Cardiac fibroblast (primary cell): ENCODE measurements at places on chromosomes 2 and 18.

DNA sequence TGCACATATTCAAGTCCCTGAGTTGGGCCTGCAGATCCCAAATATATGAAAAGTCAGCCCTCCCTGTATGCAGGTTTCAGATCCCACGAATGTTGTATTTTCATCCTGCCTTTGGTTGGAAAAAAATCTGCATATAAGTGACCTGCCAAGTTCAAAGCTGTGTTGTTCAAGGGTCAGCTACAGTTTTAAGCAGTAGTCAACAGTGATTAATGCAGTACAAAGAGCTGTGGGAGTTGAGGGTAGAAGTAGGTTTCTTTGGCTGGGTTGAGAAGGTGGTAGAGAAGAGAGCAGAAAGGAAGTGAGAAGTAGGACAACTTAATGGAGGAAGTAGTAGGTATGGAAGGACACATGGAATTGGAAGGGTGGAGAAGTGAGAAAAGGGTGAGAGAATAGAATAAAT is 127.9 kb downstream of the ANKRD44 start:
- DNase-seq, result no peak

- peak; percentile 75 for DNase-seq
These were observed 372.8 kb downstream of the MTX2 start for GRCh38 chr2:176642074-176642473.

- peak; percentile 85 for DNase-seq
These were observed 239.4 kb upstream of the TANK start for GRCh38 chr2:160920791-160921303.

GRCh38 chr2:203873921-203874631 is 6.5 kb downstream of the CTLA4 start:
- DNase-seq, result no peak

DNA sequence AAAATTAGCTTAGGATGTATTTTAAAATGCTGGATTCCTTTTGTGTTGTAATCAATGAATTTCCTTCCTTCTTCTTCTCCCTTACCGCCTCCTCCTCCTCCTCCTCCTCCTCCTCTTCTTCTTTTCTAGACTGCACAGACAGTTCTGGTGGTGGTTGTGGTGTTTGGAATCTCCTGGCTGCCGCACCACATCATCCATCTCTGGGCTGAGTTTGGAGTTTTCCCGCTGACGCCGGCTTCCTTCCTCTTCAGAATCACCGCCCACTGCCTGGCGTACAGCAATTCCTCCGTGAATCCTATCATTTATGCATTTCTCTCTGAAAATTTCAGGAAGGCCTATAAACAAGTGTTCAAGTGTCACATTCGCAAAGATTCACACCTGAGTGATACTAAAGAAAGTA is 18.8 kb downstream of the GALR1 start:
- no peak for DNase-seq

DNA sequence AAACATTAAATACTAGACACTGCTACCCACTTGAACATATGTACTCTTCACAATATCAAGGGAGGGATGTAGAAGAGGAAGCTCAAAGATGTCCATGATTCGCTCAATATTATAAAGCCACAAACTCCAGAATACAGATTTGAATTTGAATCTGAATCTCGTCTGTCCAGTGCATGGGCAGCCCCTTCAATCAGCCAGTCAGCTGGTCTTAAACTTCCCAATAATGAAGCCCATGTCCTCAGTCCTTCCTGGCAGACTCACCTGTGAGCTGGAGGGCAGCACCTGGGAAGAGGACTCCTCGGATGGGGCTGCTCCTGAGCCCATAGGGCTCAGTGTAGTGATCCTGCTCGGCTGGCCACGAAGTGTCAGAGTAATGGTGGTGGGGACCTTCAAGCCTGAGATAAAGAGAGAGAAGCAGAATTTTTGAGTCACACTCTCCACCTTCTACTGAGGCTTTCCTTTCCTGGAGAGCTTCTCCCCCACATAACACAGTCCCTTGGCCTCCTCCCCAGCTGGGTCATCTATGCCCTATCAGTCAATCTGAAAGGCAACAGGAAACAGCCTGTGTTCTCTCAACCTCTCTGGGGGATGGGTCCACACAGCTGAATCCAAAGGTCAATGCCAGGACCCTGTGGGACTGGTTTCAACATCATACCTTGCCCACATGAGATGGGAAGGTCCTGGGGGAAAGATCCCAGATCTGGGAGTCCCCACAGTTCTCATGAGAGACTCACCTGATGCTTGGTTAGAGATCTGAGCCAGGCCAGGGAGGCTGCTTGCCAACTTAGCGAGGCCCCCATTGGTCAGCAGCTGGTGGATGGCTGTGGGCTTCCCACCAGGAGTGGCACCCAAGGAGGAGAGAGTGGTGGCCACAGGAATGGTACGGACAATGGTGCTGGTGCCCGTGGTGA is 36.5 kb downstream of the KANSL3 start:
- no peak for DNase-seq

GRCh38 chr2:96097441-96097840 is 18.9 kb downstream of the ADRA2B start:
- no peak for DNase-seq

DNA sequence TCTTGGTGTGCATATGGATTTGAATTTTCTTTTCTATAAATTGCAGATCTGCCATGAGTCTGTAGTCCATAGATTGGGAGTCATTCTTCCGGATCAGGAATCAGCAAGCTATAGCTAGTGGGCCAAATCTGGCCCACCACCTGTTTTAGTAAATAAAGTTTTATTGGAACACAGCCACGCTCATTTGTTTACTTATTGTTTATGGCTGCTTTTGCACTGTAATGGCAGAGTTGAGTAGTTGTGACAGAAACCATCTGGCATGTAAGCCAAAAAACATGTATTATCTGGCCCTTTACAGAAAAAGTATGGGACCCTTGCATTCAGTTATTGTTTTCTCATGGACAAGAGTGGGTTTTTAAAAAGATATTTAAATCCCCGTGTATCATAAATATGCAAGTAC is 191.2 kb downstream of the LRRTM1 start:
- DNase-seq, result no peak

DNA sequence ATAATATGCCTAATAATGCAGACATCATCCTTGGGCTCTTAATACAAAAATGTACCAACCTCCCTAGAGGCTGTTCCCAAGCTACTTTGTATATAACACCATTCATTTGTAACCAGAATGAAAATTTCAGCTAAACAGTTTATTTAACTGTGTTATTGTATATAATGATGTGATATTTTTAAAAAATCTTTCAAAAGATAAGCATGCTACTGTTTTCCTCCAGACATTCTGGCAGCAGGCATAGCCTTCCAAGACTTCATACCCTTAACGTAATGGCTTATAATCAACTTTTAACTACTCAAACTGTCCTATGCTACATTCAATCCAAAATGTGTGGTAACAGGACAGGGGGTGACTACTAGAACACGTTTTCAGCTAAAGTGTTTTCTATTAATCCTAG is 21.2 kb downstream of the CFAP221 start:
- DNase-seq, result no peak

DNA sequence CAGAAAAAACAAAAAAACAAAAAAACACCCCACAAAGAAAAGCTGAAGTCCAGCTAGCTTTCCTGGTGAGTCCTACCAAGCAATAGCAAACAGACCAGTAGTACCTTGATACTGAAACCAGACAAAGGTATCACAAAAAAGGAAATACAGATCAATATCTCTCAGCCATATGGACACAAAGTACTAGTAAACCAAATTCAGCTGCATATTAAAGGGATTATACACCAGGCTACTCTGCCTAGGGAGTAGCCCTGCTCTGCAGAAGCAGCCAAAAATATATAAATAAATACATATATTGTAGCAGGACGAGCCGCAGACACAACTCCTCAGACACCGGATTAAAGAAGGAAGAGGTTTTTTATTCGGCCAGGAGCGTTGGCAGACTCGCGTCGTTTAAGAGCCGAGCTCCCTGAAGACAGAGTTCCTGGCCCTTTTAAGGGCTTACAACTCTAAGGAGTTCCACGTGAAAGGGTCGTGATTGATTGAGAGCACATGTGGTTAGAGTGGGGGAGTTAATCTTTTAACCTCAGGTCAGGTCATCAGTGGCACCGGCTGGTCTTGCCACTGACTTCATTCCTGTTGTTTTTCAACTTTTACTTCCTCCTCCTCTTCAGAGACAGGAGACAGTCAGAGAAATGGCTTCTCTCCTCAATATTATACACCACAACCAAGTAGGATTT is 38.4 kb upstream of the DTNB start:
- no peak for DNase-seq

- DNase-seq, result no peak
These were observed 78.1 kb downstream of the SCG2 start for GRCh38 chr2:223524066-223524465.

DNA sequence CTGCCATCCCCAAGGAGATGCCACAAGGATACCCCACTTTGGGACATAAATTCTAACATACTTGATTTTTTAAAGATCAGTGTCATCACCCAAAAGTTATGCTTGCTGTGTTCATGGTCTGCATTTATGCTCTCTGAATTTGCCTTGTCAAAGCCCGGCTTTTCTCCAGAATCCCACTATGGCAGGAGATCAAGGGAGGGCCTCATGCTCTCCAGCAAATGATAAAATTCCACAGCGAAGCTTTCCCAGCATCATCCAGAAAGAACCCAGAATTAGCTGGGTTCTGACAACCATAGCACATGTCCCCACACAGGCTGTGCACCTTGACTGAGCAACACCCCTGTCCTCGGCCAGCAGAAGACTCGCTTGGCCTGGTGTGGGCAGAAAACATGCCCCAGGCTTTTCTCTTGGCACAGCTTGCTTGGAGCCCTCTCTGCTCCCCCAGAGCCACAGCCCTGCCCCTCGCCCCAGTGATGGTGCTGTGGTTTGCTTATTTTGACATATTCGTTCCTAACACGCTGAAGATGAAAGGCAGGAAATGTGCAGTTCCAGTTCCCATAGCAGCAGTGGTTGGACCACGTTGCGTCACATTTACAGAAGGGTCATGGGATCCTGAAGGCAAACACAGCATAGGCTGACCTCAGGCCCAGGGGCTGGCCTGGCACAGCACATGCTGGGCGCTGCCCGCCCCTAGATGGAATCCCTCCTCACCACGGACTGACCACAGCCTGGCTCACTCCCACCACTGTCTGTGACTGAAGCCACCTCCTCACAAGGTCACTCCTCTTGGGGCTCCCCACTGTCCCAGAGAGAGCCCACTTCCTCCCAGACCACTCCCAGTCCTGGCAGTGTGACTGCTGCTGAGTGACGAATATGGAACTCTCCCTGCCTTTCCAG is 14.1 kb upstream of the CHRNA1 start:
- peak; percentile 94 for DNase-seq

GRCh38 chr2:60739156-60739555 is 16.9 kb upstream of the PAPOLG start:
- DNase-seq, result no peak

DNA sequence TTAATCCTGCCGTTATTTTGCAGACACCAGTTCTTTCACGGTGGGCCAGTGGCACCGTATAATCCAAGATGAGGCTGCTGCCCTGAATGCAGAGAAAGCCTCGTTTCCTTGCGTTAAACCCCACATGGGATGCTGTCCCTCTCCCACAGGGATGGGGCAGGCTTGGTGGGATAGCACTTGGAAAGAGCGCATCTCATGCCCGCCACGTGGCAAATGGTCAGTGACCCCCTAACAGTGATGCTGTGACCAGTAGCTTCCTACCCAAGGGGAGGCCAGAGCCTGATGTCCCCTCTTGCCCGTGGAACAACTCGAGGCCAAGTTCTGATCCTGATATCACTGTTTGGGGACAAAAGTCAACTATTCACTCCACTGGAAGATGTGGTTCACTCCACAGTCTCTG is 73.3 kb downstream of the RHOB start:
- DNase-seq, result no peak

DNA sequence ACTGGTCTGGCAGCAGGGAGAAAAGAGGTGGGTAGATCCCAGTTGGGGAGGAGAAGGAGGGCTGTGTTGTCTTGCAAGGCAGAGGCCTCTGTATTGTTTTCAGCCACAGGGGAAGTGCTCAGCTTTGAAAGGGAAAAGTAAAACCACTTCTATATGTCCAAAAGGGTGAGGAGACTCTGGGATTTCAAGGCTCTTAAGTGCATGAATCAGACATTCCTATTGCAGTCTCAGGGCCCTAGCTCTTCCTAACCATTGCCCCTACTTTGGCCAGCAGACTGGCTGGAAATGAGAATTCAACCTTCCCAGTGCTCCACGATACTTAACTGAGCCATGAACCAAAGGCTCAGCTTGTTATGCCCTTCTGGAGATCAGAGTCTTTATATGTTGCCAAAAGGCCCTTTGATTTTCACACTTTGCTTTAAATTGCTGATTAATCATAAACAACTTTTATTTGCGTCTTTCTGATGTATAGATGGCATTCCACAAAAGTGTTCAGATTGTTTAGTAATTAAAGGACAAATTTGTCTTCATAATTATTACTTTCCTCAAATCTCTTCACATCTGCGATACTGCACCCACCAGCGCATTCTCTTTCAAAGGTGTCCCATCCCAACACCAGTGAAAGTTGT is 313.8 kb upstream of the MMADHC start:
- no peak for DNase-seq
